ENCODE measurements at places on chromosomes 12 and 14.

DNA sequence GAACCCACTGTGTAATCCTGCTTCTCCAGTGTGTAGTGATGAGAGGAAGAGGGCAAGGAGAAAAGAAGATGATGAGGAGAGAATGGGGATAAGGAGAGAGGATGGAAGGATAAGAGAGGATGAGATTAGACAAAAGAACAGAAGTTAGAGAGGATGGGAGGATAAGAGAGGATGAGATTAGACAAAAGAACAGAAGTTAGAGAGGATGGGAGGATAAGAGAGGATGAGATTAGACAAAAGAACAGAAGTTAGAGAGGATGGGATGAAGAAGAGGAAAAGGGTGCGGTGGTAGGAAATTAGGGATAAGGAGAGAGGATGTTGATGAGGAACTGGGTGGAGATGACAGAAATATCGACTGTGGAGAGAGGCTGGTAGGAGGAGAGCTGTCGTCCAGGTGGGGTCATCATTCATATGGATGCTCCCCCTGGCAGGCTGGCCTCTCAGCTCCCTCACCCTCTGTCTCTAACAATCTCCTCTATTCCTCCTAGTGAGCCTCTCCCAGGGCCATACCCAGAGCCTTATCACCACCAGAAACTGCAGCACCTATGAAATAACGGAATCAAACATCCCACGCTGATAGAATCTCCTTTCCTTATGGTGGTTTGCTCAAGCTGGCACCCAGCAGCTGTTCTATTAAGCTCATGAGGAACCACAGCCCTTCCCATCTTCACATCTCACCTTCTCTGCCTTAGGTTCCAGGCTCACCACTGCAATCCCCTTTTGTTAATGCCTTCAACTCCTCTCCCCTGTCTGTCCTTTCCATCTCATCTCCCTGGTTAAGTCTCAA, 6.0 kb upstream of the CIROP start:
- no peak for DNase-seq

- no peak for DNase-seq
Measured at GRCh38 chr14:50846226-50846880, 15.4 kb upstream of the NIN start.

GRCh38 chr12:22289250-22289649, 45.3 kb downstream of the ST8SIA1 start:
- no peak for DNase-seq

DNA sequence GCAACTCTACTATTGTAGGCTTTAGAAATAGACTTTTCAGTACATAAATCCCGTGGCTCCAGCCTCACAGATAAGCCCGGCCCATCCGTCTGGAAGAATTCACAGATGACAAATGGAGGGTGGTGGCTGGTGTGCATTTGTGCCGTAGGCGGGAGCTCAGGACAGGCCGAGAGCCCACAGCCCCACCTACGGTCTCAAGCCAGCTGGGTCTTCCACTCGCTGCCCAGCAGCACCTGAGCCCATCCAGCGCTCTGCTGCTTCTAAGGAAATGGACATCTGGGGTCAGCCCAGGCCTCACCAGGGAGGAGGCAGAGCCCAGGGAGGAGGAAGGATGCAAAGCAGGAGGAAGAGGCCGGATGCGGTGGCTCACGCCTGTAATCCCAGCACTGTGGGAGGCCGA, 72.8 kb downstream of the KIF26A start:
- no peak for DNase-seq

GRCh38 chr14:54374117-54374884, 22.5 kb upstream of the CDKN3 start:
- no peak for DNase-seq

DNA sequence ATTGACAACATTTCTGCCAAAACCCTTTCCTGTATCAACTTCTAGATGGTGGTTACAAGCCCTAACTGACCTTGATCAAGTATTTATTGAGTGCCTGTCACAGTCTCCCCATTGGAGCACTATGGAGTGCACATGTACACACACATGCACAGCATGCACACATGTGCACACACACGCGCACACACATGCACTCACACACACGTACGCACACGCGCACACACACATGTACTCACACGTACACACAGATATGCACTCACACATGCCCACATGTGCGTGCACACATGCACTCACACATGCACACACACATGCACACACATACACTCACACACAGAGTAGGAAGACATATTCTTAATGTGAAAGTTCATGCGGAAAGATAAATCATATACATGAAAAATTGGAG, 43.7 kb downstream of the MYRFL start:
- no peak for DNase-seq

DNA sequence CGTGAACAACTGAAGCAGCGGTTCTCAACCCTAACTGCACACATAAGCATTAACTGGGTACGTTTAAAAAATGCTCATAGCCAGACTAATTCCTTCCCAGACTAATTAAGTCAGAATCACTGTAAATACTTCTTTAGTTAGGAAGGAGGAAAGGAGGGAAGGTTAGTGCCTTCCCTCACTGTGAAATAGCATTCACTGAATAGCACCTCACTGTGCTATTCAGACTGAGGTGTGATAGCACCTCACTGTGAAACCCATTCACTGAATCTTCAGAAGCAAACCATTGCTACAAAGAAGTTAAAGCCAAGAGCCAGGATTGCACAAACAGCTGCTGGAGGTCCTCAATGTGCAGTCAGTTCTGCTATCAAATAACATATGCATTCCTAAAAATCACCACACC, 58.8 kb downstream of the RTN1 start:
- no peak for DNase-seq

- no peak for DNase-seq
Measured at GRCh38 chr14:36847366-36847765, 185.7 kb downstream of the PAX9 start.

DNA sequence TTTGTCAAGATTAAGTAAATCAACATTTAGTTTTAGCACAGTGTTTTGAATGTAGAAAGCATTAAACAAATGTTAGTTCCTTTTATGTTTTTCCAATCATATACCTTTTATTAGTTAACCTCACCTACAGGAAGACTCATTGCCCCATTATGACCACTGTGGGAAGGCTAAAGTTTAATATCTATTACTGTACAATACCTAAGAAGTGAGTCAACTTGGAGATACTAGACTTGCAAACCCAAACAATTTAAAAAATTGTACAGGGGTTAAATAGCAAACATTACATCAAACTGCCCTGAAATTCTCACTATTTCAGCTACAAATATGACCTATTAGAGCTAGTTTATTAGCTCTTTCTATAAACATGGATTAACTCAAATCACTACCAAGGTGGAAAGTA, 8.6 kb upstream of the G2E3 start:
- no peak for DNase-seq

DNA sequence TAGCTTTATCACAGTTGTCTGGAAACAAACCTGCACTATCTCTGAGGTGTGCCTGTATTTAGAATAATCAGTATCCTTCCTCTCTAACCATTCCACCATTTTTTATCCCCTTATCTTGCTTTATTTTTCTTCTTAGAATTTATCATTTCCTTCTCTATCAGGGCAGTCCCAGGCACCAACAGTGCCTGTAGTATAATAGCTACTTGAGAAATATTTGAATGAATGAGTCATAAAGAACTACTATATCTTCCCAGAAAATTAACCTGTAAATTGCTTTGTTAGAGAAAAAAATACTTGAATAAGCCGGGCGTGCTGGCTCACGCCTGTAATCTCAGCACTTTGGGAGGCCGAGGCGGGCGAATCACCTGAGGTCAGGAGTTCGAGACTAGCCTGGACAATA, 21.2 kb upstream of the FOXJ2 start:
- DNase-seq: no peak

DNA sequence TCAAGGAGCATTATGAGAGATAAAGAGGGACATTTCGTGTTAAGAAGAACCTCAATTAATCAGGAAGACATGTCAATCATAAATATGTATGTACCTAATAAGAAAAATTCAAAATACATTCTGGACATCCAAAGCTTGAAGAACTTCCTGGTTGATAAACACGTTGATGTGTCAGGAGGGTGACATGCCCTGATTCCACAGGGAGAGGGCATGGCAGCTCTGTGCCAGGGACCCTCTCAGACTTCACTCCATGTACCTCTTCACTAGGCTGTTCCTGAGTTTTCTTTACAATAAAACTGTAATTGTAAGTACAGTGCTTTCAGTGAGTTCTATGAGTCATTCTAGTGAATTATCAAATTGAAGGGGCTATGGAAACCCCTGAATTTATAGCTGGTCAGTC, 163.5 kb downstream of the CFAP54 start:
- DNase-seq: no peak

DNA sequence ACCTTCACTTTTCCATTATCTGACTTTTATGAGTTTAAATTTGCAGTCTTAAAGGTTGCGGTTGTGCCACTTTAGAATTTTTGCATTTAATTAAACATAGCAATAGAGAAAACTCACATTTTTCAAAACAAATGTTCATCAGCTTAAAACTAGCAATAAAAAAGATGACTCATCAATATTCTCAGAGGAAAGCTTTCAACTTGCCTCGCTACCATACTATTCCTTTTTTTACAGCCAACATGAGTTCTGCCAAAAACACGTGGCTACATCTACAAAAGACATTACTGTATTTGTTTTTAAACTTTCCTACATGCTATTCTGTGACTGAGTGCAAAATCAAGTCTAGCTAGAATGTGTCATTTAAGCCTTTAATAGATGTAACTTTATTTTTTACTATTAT, 497.1 kb downstream of the RPS29 start:
- DNase-seq: no peak

DNA sequence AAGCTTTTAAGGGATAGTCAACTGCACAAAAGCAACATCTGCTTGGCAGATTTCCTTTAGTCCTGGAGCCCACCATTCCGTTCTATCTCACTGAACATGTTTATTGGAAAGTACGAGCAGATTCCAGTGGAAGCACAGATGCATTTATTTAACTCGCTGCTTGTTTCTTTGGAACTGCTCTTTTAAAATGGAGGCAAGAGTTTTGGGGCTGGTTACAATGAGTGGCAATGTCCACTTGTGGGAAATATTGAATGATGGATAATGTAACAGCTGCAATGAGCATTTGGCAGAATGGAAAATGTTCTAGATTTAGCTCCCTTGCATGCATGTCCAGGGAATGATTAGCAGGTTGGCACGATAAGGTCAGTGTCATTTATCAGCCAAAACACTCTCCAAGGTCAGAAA, 163.0 kb downstream of the ATP23 start:
- no peak for DNase-seq

Data from stimulated activated CD4-positive, alpha-beta T cell treated with anti-CD3 and anti-CD28 coated beads, Interleukin-4, amount 100 ng/mL, for 1 hour (primary cell).